ENCODE measurements at places on chromosomes 2 and 18. TPM values are rescaled to one million over a fixed set of nuclear protein-coding genes. Genes with fewer than 3 reads are reported as not detected.

GRCh38 chr2:9256570-9257043, 50.0 kb downstream of the ASAP2 start:
- DNase-seq = no peak

Gene KCNIP3
- not detected for total RNA-seq

DNA sequence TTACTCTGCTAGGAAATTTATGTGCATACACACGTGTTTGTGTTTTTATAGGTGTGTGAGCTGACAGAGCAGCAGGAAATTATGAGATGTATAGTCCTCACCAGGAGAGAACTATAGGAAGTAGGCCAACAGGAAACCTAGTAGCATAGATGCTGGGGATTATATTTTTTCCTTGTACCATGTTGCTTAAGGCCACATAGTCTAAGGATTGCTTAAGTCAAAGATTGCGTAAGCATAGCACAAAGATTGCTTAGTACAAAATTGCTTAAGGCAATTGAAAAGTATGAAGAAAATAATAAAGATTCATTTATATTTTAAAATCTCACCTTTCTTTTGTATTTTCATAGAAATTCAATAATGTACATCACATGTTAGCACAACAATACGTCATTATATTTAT, 18.7 kb upstream of the CCDC102B start:
- no peak for DNase-seq

Gene ADD2
- total RNA-seq = 0.08 TPM

DNA sequence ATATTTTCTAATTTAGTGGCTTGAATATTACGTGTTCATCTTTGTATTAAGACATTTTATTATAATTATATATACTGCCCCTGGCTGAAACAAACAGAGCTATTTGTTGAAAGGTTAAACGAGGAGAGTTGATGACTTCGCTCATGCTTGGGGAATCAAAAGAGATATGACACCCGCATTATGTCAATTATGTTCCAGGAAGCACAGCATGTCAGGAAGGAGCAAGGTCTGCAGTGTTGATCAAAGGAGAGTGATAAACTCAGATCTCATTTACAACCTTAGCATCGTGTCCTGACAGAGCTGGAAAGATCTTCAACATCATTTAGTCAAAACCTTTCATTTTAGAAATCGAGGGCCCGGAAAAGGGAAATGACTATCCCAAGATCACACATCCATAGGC, 510.1 kb downstream of the TDRD15 start:
- no peak for DNase-seq

DNA sequence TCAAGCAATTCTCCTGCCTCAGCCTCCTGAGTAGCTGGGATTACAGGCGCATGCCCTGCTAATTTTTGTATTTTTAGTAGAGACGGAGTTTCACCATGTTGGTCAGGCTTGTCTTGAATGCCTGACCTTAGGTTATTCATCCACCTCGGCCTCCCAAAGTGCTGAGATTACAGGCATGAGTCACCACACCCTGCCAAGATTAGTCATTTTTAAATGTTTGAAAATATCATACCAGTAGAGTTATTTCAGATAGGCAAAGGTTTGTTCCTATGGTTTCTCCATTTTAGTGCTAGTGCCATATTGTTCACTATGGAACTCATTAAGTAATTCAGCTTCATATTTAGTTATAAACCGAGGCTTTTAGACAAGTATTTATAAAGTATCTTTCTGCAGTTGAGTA, 52.3 kb downstream of the HIBCH start:
- DNase-seq = no peak

DNA sequence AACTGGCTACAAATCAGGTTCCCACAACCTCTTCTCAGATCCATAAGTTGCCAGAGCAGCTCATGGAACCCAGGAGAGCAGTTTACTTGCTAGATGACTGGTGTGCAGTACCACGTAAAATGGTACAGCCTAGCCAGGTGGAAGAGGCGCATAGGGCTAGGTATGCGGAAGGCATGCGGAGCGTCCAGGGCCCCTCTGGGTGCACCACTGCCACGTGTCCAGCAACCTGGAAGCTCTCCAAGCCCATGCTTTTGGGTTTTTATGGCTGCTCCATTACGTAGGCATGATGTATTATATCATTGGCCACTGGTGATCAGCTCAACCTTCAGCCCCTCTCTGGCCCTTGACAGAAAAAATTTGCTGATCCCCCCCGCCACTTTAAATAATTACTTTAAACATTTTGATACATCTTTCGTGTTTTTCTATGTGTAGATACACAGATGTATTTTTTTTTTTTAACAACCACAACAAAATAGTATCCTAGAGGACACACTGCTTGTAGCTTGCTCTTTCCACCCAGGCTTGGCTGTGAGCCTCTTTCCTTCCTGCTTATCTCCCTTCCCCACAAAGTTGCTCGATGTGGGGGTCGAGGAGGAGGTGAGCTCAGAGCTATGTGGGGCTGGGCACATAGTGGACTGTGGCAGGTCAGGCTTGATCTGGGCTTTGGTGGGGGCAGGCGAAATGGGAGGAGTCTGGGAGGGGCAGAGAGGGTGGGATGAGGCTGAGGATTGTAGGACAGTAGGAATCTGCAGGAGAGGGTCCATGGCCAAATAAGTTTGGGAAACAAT, 65.4 kb upstream of the MCFD2 start:
- no peak for DNase-seq

- no peak for DNase-seq
Observed at GRCh38 chr2:192010073-192010472, 163.2 kb upstream of the CAVIN2 start.

- no peak for DNase-seq
Observed at GRCh38 chr2:234272069-234272850, 221.8 kb downstream of the SPP2 start.

- DNase-seq = no peak
Observed at GRCh38 chr2:180952082-180952481, 28.3 kb upstream of the UBE2E3 start.

GRCh38 chr2:234493796-234494195, 3.1 kb downstream of the ARL4C start:
- no peak for DNase-seq

Gene VWC2L
- not detected for total RNA-seq

GRCh38 chr18:3456686-3457069, 6.7 kb downstream of the TGIF1 start:
- no peak for DNase-seq

Gene ACVR1C
- not detected for total RNA-seq

- DNase-seq = no peak
Observed at GRCh38 chr18:80033181-80034067, 810 bp upstream of the RBFA start.
